IgD-negative memory B cell (primary cell): ENCODE measurements at places on chromosomes 7 and 10. TPM values are rescaled to one million over a fixed set of nuclear protein-coding genes. Genes with fewer than 3 reads are reported as not detected.

CTAGE6 gene
- not detected for polyA plus RNA-seq

FAM131B gene
- polyA plus RNA-seq = 0.38 TPM

PKD2L1 gene
- not detected for polyA plus RNA-seq

CREB3L2 gene
- polyA plus RNA-seq = 4.9 TPM

OPALIN gene
- polyA plus RNA-seq = not detected

MYO3A gene
- 0.15 TPM for polyA plus RNA-seq

TDRD1 gene
- polyA plus RNA-seq = not detected

INA gene
- polyA plus RNA-seq = not detected

PRSS37 gene
- not detected for polyA plus RNA-seq

PLXNA4 gene
- not detected for polyA plus RNA-seq

TLX1 gene
- not detected for polyA plus RNA-seq

SLC26A3 gene
- polyA plus RNA-seq = not detected

HECW1 gene
- not detected for polyA plus RNA-seq

RSPH10B gene
- not detected for polyA plus RNA-seq

LYZL2 gene
- not detected for polyA plus RNA-seq

UTF1 gene
- polyA plus RNA-seq = not detected

AP1S1 gene
- 8.3 TPM for polyA plus RNA-seq

FBXO24 gene
- 0.36 TPM for polyA plus RNA-seq
